ENCODE measurements at places on chromosomes 6 and 20. TPM values are rescaled to one million over a fixed set of nuclear protein-coding genes. Genes with fewer than 3 reads are reported as not detected.
A peak's percentile ranks its signal among the peaks of the same experiment; 100 is the strongest.

The GMPR gene
- 0.68 TPM for total RNA-seq

- H3K4me1 ChIP-seq: no peaks in the 10 kb centered on the region
- no peaks in the 10 kb centered on the region for H3K36me3 ChIP-seq
- H3K27ac ChIP-seq: no peak overlapping the region
Measured at GRCh38 chr6:113047148-113047547, 700.0 kb downstream of the RFPL4B start.

DNA sequence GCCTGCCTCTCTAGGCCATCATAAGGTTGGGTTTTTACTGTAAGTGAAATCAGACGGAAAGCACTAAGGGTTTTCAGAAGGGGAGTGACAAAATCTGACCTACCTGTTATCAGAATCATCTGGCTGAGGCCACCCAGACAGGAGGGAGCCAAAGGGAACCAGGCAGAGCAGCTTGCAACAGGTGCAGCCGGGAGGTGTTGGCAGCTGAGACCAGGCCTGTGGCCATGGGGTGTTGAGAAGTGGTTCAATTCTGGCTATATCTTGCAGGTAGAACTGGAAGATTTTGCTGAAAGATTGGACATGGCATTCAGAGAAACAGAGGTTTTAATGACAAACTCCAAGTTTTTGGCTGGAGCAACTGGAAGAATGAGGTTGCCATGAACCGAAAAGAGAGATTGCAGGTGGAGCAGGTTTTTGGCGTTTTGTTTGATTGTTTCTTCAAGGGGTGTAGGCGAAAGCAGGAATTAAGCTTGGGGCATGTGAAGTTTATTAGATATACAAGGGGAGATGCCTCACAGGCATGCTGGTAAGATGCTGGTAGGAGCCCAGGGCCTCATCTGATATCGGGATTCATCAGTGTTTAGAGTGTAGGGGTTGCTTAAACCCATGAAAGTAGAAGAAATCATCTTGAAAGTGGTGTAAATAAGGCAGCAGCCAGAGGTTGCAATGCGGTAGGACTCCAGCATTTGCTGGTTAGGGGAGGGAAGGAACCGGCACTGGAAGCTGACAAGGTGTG is 35.1 kb upstream of the MAP3K4 start:
- no peak for DNase-seq
- H3K4me1 ChIP-seq: no peaks in the 10 kb centered on the region
- H3K4me3 ChIP-seq: no peak overlapping the region
- H3K36me3 ChIP-seq: no peaks in the 10 kb centered on the region
- peaks cover 15% of the 10 kb centered on the region for H3K27me3 ChIP-seq

DNA sequence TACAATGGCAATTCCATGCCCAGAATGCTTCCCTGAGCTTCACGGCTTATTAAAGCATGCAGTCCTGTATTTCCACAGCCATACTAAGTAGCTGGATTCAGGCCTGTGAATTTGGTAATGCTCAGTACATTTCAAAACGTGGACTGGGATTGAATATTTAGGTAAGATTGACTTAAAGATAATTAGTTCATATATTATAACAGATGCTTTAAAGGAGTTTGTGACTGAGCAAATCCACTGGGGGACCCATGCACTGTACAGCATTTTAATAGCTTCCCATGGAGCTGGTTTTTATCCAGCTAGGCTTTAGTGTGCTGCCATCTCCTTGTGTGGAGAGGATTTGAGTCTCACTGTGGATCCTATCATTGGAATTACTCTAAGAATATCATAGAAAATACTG is 420.9 kb upstream of the FLRT3 start:
- H3K4me3 ChIP-seq: no peak overlapping the region
- no peaks in the 10 kb centered on the region for H3K4me1 ChIP-seq
- H3K27ac ChIP-seq: no peak overlapping the region
- DNase-seq: no peak
- H3K27me3 ChIP-seq: no peaks in the 10 kb centered on the region

- H3K4me3 ChIP-seq: no peak overlapping the region
- peaks cover 32% of the 10 kb centered on the region for H3K4me1 ChIP-seq
- no peak for DNase-seq
- H3K27ac ChIP-seq: peak overlapping the region; percentile 46
Measured at GRCh38 chr6:169720207-169720855, 4.0 kb downstream of the PHF10 start.

DNA sequence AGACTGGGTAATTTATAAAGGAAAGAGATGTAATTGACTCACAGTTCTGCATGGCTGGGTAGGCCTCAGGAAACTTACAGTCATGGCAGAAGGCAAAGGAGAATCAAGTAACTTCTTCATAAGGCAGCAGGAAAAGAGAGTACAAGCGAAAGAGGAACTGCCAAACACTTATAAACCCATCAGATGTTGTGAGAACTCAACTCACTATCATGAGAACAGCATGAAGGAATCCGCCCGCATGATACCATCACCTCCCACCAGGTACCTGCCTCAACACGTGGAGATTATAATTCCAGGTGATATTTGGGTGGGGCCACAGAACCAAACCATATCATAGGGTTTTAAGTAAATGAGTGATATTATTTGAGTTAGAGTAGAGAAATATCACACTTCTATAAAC is 189.3 kb downstream of the TSHZ2 start:
- H3K27ac ChIP-seq: no peak overlapping the region
- peaks cover 27% of the 10 kb centered on the region for H3K4me1 ChIP-seq
- peaks cover 10% of the 10 kb centered on the region for H3K36me3 ChIP-seq
- H3K27me3 ChIP-seq: no peaks in the 10 kb centered on the region
- no peak overlapping the region for H3K4me3 ChIP-seq

The CCN2 gene
- not detected for total RNA-seq

DNA sequence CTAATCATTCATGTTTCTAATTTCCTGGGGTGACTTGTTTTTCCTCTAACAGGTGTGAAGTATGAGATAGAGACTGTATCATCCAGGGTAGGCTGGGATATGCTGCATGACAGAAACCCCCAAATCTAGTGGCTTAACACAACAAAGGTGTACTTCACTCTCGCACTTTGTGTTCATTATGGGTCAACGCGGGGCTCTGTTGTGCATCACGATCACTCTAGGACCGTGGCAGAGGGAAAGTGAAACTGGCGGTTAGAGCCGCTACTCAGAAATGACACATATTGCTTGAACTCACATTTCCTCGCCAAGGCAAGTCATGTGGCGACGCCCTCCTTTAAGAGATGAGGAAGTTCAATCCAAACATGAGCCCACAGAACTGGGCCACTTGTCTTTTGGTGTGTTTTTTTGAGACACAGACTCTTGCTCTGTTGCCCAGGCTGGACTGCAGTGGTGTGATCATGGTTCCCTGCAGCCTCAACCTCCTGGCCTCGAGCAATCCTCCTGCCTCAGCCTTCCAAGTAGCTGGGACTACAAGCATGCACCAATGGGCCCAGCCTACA is 41.3 kb downstream of the PCNA start:
- peak overlapping the region; percentile 60 for H3K4me3 ChIP-seq
- no peaks in the 10 kb centered on the region for H3K36me3 ChIP-seq
- DNase-seq: peak; percentile 92

- peaks cover 2% of the 10 kb centered on the region for H3K27me3 ChIP-seq
- no peak overlapping the region for H3K27ac ChIP-seq
- H3K4me1 ChIP-seq: peaks cover 5% of the 10 kb centered on the region
- no peaks in the 10 kb centered on the region for H3K36me3 ChIP-seq
- DNase-seq: no peak
Measured at GRCh38 chr6:85361643-85362014, 88.3 kb upstream of the NT5E start.

DNA sequence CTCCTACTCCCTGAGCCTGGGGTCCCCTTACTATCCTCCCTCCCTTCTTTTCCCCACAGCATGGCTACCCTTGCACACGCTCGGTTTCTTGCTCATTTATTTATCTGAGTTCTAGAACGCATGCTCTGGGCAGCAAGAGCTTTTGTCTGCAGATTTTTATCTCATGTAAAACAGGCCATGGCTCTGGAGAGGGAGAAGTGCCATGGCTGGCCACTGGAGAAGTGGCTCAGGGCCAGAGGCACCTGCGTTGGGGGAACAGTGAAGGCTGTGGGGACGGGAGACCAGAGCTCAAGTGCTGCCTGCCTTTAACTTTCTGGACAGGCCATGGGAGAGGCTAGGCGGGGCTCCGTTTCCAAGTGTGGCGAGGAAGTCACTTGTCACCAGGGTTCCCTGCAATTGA is 177.7 kb upstream of the SULF2 start:
- no peak for DNase-seq
- H3K27me3 ChIP-seq: no peaks in the 10 kb centered on the region
- H3K4me3 ChIP-seq: no peak overlapping the region
- no peaks in the 10 kb centered on the region for H3K4me1 ChIP-seq

The BMP7 gene
- total RNA-seq: not detected

- no peaks in the 10 kb centered on the region for H3K4me1 ChIP-seq
- no peak overlapping the region for H3K27ac ChIP-seq
Measured at GRCh38 chr20:60968853-60969720, 283.0 kb upstream of the CDH4 start.

- no peak overlapping the region for H3K27ac ChIP-seq
- H3K4me3 ChIP-seq: no peak overlapping the region
- no peak for DNase-seq
- H3K27me3 ChIP-seq: peaks cover 4% of the 10 kb centered on the region
- no peaks in the 10 kb centered on the region for H3K4me1 ChIP-seq
- H3K36me3 ChIP-seq: peaks cover 5% of the 10 kb centered on the region
Measured at GRCh38 chr20:49579874-49580812, 12.2 kb upstream of the PTGIS start.

DNA sequence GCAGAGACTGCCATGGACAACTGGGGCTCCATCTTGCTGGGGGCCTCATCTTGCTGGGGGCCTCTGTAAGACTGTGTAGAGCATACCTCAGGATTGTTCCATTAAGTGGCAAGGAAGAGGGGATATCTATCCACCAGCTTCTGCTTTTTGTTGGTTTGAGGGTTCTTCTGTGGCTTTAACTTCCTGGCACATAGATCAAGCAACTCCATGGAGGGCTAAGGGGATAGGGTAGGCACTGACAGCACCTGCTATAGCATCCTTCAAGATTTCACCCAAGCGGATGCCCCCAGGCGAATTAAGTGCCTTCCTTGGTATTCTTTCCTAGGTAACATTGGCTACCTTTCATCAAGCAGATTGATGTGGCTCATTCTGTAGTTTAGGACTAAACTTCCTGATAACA is 3.8 kb upstream of the LRRN4 start:
- H3K4me1 ChIP-seq: peaks cover 5% of the 10 kb centered on the region
- no peak overlapping the region for H3K27ac ChIP-seq
- no peak overlapping the region for H3K4me3 ChIP-seq

DNA sequence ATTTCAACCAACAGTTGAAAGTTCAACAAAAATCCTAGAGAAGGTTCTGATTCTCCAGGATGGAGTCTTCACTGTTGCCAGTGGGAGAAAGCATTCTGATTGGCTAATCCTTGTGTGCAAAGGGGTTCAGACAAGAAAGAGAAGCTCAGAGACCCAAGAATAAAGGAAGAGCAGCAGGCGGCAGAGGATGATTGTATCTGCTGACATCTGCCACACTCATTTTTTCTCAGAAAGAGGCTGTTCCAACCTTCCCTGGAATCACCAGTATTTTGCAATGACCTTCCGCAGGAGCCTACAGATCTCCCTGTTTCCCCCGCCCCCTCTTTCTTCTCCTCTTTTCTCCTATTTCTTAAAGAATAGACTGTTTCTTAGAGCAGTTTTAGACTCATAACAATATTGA is 376.7 kb downstream of the CDH26 start:
- H3K36me3 ChIP-seq: no peaks in the 10 kb centered on the region
- H3K27me3 ChIP-seq: peaks cover 4% of the 10 kb centered on the region
- H3K4me1 ChIP-seq: no peaks in the 10 kb centered on the region
- DNase-seq: no peak
- H3K27ac ChIP-seq: no peak overlapping the region

The DLGAP4 gene
- total RNA-seq: 18.5 TPM

- no peak for DNase-seq
- H3K36me3 ChIP-seq: peaks cover 6% of the 10 kb centered on the region
- peaks cover 5% of the 10 kb centered on the region for H3K27me3 ChIP-seq
- no peak overlapping the region for H3K4me3 ChIP-seq
- peak overlapping the region; percentile 64 for H3K27ac ChIP-seq
Measured at GRCh38 chr6:148711833-148712654, 34.8 kb upstream of the UST start.

- H3K4me3 ChIP-seq: no peak overlapping the region
- H3K27me3 ChIP-seq: no peaks in the 10 kb centered on the region
- DNase-seq: no peak
- H3K36me3 ChIP-seq: no peaks in the 10 kb centered on the region
Measured at GRCh38 chr6:81694855-81695254, 57.6 kb downstream of the TENT5A start.

DNA sequence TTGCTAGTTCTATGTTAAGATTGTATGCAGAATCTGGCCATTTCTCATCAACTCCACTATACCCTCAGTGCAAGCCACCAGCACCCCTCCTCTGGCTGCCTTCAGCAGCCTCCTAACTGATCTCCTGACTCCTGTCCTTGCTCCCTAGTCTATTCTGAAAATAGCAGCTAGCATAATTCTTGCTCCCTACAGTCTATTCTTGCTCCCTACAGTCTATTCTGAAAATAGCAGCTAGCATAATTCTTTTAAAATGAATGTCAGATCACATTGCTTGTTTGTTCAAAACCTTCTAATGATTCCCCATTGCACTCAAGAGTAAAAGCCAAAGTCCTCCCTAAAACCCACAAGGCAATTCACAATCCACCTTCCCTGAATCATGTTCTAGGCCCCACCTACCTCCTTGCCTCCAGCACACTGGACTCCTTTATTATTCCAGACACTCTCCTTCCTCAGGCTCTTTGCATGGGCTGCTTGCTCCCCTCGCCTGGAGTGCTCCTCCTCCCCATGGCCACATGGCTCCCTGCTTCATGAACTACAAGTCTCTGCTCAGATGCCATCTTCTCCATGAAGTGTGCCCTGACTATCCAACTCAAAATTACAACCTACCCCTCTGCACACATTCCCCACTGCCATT is 164.2 kb upstream of the TNFAIP3 start:
- peaks cover 1% of the 10 kb centered on the region for H3K36me3 ChIP-seq
- no peaks in the 10 kb centered on the region for H3K27me3 ChIP-seq
- no peak overlapping the region for H3K27ac ChIP-seq
- no peak overlapping the region for H3K4me3 ChIP-seq

GRCh38 chr6:20582586-20583443 is 48.6 kb downstream of the CDKAL1 start:
- no peak for DNase-seq
- H3K36me3 ChIP-seq: peaks cover 31% of the 10 kb centered on the region
- peaks cover 28% of the 10 kb centered on the region for H3K4me1 ChIP-seq
- no peak overlapping the region for H3K27ac ChIP-seq

The STK38 gene
- total RNA-seq: 25.8 TPM

DNA sequence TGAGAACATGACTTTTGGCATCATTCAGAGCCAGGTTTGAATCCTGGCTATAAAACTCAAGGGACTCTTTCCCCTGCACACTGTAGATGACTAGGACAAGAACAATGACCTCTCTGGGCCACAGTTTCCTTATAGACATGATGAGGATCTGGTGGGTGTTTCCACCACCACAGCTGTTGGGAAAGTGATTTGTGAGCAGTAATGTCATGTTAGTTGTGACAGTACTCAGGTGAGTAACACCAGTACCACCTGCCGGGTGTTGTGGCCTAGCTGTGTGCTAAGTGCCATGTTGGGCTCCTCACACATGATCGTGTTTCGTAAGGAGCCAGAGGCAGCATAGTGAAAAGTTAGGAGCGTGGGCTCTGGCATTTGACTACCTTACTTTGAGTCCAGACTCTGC is 24.1 kb downstream of the HM13 start:
- no peaks in the 10 kb centered on the region for H3K27me3 ChIP-seq
- no peak for DNase-seq
- H3K4me1 ChIP-seq: peaks cover 22% of the 10 kb centered on the region

The BMP6 gene
- total RNA-seq: 0.40 TPM

All from activated CD4-positive, alpha-beta memory T cell treated with anti-CD3 and anti-CD28 coated beads for 36 hours (primary cell).